Lower lobe of right lung (tissue), 2 donors: ENCODE measurements at places on chromosomes 3 and 15.

DNA sequence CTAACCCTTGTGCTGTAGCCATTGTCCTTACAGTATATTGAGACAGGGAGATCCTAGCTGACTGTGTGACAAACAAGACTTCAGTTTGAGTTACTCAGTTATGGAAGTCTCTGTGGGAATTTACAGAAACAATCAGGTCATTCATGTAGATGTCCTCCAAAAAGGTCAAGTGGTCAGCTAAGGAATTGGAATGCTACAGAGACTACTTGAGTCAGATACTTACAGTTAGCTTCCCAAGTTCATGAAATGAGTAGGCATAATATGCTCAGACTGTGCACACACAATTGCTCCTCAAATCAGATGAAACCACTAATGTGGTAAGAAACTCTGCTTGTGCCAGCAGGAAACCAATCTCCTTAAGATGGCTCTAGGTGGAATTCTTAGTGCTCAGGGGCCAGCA lies 985.7 kb downstream of the NSUN3 start:
- DNase-seq = no peak
- no peaks in the 10 kb centered on the region for H3K4me1 ChIP-seq
- no peaks in the 10 kb centered on the region for H3K27me3 ChIP-seq
- H3K4me3 ChIP-seq = no peak overlapping the region
- no peaks in the 10 kb centered on the region for H3K36me3 ChIP-seq

DNA sequence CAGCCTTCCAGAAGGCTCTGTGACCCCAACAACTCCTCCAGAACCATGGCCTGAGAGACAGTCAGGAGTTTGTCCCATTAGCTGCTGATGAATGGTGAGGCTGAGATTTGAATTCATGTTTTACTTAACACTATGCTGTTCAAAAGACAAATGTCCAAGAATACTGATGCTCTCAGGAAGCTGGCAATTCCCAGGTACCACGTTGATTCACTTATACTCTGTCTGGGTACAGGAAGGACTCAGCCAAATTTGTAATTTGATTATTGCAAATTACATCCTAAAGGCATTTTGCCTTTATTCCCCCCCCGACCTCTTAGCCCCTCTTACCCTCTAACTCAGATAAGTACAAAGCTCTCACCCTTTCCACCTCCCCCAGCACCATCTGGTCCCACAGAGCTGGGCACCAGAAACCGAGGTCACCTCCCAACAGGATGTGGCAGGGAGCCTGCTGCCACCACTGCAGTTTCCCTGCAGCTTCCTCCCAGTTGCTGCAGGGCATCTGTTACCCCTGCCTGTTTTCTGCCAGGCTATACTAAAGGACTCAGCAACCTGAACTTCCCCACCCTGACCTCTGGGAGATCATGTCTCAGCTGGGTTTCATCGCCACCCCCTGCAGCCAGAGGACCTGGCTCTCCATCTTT lies 33.6 kb downstream of the EAF1 start:
- H3K27me3 ChIP-seq = no peaks in the 10 kb centered on the region
- H3K4me1 ChIP-seq = no peaks in the 10 kb centered on the region
- no peak overlapping the region for H3K27ac ChIP-seq
- H3K36me3 ChIP-seq = no peaks in the 10 kb centered on the region

DNA sequence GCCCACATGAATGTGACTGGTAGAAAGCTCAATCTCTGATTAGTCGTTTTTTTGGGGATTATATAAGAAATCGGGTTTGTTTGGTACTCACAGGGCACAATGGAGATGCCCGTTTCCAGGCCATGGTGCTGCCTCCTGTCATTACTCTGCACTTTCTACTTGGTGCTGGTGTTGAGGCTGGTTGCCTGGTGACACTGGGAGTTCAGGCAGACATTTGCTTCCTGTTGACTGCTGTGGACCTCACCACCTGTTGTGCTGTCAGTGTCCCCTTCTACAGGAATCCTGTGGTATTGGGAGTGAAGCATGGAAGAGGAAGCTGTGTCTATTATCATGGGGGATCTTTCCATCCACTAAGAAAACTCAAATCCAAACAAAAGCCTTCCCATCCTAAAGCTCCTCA lies 227.2 kb upstream of the TBL1XR1 start:
- H3K36me3 ChIP-seq = no peaks in the 10 kb centered on the region
- H3K27me3 ChIP-seq = no peaks in the 10 kb centered on the region
- H3K27ac ChIP-seq = no peak overlapping the region
- H3K4me1 ChIP-seq = no peaks in the 10 kb centered on the region
- no peak for DNase-seq

GRCh38 chr3:62101488-62101887 lies 271.9 kb downstream of the FEZF2 start:
- H3K4me3 ChIP-seq = no peak overlapping the region
- no peak overlapping the region for H3K27ac ChIP-seq
- no peaks in the 10 kb centered on the region for H3K4me1 ChIP-seq
- H3K27me3 ChIP-seq = no peaks in the 10 kb centered on the region

DNA sequence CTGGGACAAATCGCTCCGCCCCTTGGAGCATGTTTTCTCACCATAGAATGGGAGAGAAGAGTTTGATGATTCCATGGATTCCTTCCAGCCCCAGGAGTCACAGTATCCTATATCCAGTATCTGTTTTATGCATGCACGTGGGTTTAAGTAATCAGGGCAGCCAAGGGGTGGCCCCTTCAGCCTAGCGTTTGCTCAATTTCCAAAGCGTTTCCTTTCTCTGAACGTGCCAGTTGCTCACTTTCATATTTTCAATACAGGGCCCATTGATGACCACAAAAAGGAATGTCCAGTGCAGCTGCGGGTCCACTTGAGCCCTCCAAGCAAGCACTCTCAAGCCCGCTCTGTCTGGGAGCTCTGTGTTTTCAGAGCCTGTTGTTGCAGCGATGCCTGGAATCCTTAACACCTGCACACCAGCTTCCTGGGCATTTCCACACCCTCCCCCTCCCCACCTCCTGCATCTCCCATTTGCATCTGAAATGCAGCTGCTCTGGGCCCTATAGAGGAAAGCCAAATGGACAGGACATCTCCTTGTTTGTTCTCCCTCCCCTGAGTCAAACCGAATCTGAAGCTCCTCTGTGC lies 164.3 kb upstream of the LPP start:
- no peak for DNase-seq
- peaks cover 9% of the 10 kb centered on the region for H3K4me1 ChIP-seq
- no peaks in the 10 kb centered on the region for H3K36me3 ChIP-seq
